ENCODE measurements at places on chromosomes 1 and 21. TPM values are rescaled to one million over a fixed set of nuclear protein-coding genes. Genes with fewer than 3 reads are reported as not detected.

- no peak for DNase-seq
Observed at GRCh38 chr1:181383695-181384094, 99.6 kb upstream of the CACNA1E start.

DNA sequence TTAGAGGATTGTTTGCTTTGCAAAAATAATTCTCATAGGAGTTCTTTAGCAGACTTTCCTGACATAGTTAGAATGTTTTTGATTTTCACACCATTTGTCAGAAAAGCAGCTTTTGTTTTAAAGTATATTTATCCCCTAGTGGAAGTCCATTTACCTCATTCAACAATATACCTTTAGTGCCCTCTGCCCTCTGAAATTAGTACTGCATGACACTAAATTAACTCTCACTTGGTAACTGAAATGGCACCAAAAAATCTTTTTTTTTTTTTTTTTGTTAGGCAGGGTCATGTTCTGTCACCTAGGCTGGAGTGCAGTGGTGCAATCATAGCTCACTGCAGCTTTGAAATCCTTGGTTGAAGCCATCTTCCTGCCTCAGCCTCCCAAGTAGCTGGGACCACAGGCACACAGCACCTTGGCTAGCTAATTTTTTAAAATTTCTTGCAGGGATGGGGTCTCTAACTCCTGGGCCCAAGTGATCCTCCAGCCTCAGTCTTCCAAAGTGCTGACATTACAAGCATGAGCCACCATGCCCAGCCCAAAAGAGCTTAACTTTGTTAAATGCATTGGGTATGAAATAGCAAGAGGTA is 13.6 kb downstream of the LRRC42 start:
- DNase-seq: peak; percentile 83

GRCh38 chr1:58896246-58897183 is 112.7 kb upstream of the JUN start:
- no peak for DNase-seq

- DNase-seq: peak; percentile 23
Observed at GRCh38 chr1:200954434-200954833, 59.7 kb downstream of the INAVA start.

- no peak for DNase-seq
Observed at GRCh38 chr1:21871943-21872342, 59.9 kb downstream of the LDLRAD2 start.

- no peak for DNase-seq
Observed at GRCh38 chr1:20496241-20496661, 10.2 kb upstream of the CAMK2N1 start.

DNA sequence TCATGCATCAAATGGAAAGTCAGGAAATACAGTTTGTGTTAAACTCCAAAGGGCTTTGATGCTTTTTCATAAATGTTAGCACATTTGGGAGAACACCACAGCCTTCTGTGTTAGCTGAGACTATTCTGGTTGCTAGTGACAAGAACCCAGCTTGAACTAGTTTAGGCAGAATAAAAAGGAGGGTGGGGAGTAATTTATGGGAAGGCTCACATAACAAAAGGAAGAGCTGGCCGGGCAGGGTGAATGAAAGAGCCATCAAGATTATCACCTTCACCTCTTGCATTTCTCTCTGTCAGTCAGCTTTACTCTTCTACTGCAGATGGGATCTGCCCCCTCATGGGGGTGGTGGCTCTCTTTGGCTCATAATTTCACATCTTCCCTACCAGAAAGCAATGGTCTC is 75.4 kb upstream of the VTCN1 start:
- DNase-seq: no peak

DNA sequence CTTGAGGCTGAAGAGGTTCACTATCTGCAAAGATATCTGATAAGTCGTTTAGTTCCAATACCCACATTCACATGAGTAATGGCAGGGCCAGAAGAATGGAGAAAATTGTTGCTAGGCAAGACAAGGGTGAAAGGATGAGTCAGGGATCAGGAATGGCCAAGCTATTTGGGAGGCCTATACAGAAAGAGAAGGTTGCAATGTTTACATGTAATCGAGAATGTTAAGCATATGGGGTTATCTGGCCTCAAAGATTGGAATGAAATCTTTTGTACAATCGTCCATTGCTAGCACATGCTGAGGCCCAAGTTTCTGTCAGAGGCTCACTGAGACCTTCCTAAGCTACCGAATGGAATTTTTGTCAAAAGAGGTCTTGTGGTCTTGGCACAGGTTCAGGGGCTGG is 299.9 kb upstream of the PLD5 start:
- DNase-seq: no peak

GRCh38 chr1:115329965-115330364 is 8.1 kb downstream of the NGF start:
- DNase-seq: no peak

- no peak for DNase-seq
Observed at GRCh38 chr1:209456878-209457277, 126.6 kb upstream of the CAMK1G start.

Gene DPM3
- total RNA-seq: 33.2 TPM

Gene NOS1AP
- total RNA-seq: not detected

Gene S100A7
- total RNA-seq: not detected

Gene SLC30A10
- total RNA-seq: not detected

Data from Karpas-422 (cell line).